ENCODE measurements at places on chromosomes 1 and 21.

GRCh38 chr1:72763481-72763880 is 481.1 kb upstream of the NEGR1 start:
- no peak for DNase-seq

DNA sequence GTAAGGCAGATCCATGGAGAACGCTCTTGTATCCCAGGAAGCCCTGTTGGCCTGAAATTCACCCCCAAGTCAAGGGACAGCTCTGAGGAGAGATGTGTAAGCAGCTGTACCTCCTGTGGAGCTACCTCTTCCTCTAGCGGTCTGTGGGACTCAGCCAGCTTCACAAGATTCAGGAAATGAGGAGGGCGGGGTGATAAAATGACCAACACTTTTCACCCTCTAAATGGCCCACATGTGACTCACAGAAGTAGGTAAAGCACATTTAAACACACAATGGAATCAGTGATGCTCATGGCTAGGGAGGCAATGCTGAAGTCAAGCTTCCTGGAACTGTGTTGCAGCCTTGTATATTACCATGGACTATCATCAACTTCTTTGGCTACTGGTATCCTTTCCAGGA is at the start of gene SH2D1B:
TSS of gene SH2D1B (minus strand) at position 135 of the 400 bp plus-strand sequence. CDS start at position 15, 120 bp downstream.
- DNase-seq, result no peak

GRCh38 chr1:236209713-236210112 is 67.4 kb downstream of the GPR137B start:
- DNase-seq, result no peak

- no peak for DNase-seq
Observed at GRCh38 chr1:27598902-27599528, 4.9 kb downstream of the AHDC1 start.

DNA sequence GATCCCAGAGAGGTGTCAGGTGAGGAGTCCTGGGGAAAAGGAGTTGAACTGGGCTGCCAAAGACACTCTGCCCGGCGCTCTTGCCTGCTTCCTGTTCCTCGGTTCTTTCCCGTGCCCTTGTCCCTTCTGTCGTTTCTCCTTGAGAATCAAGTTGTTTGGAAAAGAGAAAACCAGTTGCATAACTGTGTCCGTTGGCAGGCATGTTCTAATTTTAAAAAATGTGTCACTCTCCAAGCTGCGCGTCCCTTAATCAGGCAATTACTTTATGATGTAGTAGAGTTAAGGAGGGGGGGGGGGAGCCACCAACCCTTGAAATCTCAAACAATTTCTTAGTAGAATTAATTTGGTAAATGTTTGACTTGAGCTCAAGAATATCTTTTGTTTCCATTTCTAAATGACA is 105.9 kb upstream of the IGSF21 start:
- no peak for DNase-seq

- no peak for DNase-seq
Observed at GRCh38 chr1:97538113-97538512, 382.7 kb downstream of the DPYD start.

- no peak for DNase-seq
Observed at GRCh38 chr1:161956930-161957329, 66.7 kb downstream of the OLFML2B start.

- peak; percentile 33 for DNase-seq
Observed at GRCh38 chr1:3898994-3899753, 898 bp downstream of the C1orf174 start.

DNA sequence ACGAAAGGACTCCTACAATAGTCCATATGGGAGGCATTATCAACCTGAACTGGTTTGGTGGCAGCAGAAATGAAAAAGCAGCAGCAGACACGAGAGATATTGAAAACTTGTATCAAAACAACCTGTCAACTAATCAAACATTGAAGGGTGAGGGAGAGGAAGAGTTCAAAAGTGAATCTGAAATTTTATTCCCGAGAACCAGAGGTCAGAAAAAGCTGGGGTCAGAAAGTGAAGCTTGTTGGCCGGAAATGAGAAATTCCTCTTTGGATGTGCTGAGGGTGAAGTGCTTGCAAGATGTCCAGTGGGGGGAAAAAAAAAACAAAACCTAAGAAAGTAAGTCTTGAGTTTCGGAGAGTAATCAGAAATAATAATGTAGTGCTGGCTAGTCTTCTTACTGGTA is 1.9 kb upstream of the C4BPA start:
- DNase-seq, result no peak

DNA sequence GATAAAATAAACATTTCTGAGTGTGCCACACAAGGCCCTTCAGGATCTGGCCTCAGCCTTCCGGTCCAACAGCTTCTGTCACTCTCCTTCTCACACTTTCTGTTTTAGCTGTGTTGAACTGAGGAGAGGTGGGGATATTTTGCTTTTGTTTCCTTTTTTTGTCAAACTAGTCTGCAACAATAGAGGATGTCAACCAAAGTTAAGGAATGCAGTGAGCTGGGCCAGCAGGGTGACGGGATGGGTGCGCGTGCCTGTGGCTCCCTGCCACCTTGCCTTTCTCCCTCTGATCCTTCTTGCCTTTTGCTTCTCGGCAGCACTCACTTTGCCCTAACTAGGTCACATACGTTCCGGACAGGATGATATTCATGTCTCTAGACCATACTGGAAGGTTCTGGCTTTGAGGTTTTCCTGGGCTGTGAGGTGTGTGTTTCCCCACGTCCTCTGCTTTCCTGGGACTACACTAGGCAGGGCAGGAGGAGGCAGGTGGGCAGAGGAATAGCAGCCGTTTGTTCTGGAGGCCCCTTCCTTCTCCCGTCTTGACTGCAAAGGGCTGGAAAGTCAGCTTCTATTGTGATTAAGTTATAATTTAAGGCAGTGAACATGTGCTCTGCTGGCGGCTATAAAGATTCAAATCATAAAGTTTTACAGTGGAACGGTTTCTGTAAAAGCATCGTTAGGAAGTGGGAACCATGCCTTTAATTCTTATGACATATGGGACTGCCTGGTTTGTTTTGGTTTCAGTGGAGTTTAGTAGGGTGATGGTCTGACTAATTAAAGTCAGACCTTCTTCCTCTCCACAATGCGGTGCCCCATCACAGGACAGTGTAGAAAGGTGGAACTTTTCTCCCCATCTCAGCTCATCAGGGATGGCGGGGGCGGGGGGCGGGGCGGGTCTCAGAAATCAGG is 67.8 kb downstream of the RNF220 start:
- no peak for DNase-seq

DNA sequence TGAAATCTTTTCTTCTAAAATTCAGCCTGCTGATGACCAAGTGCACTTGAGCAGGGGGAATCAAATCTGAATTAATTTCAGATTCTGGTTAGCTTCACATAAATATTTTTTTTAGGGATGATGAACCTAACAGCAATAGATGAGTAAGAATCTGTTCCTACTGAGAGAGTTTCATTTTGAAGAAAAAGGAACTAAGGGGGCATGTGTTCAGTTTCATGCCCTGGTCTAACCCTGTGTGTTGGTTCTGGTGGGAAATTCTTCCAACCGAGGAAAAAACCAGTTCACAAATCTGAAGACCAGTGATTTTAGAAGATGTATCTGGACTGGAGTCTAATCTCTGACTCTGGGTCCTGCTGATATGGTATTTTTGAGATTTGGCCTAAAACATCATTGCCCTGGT is 13.7 kb downstream of the SELL start:
- no peak for DNase-seq

DNA sequence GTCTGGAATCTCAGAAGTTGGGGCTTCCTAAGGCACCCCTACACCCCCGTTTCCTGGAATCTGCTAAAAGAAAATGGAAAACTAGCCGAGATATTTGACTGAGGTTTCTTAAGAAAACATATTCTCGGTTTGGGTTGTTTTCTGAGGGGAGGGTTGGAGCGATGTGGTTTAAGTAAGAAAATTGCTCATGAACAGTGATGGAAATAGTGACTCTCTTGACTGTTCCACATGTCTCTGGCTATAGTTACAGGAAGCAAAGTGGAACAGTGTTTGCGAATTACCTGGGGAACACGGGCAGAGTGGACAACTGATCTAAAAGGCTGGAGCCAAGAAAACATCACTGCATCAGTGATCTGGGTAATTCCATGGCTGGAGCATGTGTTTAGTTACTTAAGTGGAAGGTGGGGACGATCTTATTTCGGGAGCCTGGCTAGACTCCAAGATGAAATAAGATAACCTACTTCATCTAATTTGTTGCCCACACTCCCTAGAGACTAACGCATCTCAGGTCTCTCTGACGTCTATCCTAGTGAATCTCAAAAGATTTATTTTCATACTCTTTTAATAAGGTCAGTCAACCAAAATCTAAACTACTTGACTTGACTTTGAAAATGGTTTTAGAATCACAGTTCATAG is 92.4 kb downstream of the KCNJ15 start:
- DNase-seq, result no peak

GRCh38 chr21:19832551-19832950 is 1165.7 kb upstream of the NCAM2 start:
- no peak for DNase-seq

DNA sequence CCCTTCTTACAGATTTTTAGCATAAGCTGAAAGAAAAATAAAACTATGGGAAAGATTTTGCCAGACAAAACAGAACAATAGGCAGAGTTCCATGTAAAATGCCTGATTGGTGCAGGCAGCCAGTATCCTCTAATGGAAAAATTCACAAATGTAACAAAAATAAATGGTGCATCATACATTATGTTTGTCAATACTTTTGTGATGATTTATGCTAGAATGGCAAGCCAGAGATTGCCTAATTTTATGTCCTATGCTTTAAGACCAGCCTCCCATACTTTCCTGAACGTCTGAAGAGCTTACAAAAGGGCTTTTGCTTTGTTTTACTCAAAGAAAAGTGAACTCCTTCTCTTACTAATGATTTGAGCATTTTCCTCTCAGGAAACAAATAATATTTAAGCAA is 81.5 kb upstream of the KCNJ15 start:
- DNase-seq, result no peak

GRCh38 chr21:29316029-29316742 is 17.5 kb downstream of the BACH1 start:
- no peak for DNase-seq

- no peak for DNase-seq
Observed at GRCh38 chr1:185440877-185441276, 123.8 kb upstream of the IVNS1ABP start.

- DNase-seq, result no peak
Observed at GRCh38 chr21:14545906-14546480, at the start of gene SAMSN1. Gene SAMSN1 (minus strand): TSS chr21:14546315. CDS start chr21:14546261, 54 bp downstream.

DNA sequence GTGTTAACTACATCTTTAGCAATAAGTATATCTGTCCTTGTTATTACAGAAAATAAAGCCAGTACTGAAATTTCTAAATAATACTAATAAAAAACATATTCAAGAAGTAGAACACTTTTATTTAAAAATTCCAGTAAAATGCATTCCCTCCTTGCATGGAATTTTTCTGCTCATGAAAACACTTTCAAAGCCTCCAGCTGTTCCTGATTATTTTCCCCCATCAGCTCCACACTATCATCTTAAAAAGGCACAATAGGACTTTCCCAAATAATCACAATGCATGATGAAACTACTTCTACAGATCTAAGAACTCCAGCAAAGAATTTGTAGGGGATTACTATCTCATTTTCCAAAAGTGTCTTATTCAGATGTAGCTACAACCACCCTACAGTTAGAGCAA is 162.6 kb upstream of the USP25 start:
- DNase-seq, result no peak

- DNase-seq, result no peak
Observed at GRCh38 chr1:112818990-112819689, 104.0 kb upstream of the PPM1J start.

- DNase-seq, result no peak
Observed at GRCh38 chr21:26698416-26698815, 125.3 kb upstream of the CYYR1 start.

DNA sequence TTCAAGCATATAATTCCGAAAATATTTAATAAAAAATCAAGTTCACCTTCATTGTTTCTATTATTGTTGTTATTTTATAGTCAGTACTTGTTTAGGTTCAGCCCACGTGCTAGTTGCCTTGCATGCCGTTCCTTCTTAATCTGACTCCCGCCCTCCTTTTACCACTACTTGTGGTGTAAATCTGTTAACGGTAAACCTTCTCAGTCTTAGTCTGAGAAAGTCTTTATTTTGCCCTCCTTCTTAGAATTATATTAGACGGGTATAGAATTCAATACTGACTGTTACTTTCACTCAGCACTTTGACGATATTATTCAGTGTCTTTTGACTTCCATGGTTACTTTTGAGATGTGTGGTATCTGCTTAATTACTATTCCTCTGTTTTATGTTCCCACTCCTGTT is 104.8 kb downstream of the RGL1 start:
- DNase-seq, result no peak

GRCh38 chr21:45011426-45011825 is 63.0 kb upstream of the ADARB1 start:
- no peak for DNase-seq

- no peak for DNase-seq
Observed at GRCh38 chr1:100321100-100321493, 31.2 kb upstream of the CDC14A start.

DNA sequence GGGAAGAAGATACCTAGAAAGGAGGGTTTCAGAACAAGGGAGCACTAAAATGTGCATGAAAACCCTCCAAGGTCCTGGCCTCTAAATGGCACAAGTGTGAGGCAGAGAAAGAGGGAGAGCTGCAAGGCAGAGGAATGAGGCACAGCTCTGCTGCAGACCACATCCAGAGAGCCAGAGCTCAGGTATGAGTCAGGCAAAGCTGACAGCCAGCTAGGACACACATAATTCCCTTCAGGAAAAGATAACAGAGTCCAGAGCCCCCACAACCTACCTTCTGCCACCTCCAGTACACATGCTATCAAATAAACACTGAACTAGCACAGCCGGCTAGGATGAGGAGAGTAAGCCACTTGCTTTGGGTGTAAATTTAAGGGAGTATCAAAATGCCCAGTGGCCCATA is 62.2 kb downstream of the HSF2BP start:
- peak; percentile 20 for DNase-seq

Data from HuH-7 (cell line).